ENCODE measurements at places on chromosomes 11 and 22.

DNA sequence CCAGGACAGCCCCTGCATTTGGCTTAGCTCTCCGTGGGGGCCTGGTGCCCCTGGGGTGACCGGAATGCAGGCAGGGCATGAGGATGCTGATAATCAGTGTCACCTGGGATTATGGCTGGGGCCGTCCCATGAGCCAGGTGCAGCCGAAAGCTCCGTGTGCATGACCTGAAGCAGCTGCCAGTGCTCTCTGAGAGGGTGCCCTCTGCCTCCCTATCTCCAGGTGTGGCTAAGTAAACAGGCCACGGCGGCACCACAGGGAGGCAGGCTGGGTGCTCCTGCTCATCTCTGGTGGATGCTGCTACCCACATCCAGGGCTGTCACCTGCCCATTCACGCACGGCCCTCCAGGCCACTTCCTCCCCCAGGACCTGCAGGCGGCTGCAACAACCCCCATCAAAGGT lies 29.8 kb downstream of the DUSP8 start:
- DNase-seq: no peak

DNA sequence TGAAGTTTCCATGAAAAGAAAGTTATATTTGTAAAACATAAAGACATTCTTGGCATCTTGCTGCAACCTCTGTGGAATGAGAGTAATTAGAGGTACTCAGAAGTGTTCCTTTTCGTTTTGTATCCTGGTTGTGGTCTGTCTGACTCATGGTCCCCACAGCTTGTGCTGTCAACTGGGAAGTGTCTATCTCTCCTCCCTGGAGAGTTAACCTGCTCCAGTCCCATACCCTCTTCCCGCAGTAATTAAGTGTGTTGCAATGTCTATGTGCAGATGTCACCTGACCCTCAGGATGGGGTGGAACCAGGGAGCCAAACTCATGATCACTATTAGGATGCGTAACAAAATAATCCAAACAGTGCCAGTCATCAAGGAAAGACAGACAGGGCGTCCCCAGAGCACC lies 23.0 kb upstream of the ZDHHC13 start:
- no peak for DNase-seq

DNA sequence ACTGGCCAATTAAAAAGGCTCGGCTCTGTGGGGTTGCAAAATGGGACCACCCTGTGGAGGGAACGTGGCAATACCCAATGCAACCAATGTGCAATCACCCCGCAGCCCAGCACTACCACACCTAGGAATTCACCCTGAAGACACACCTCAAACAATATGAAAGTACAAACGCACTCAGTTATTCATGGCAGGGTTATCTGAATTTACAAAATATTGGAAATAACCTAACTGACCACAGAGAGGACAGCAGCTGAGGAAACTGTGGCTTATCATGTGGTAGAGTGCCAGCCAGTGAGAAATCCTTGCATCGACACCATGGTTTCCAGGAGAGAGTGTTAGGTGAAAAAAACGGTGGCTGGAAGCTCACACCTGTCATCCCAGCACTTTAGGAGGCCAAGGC lies 18.7 kb downstream of the ALG12 start:
- DNase-seq: peak; percentile 42

GRCh38 chr22:31343235-31344191 lies 2.6 kb downstream of the PATZ1 start:
- no peak for DNase-seq

- DNase-seq: no peak
These were observed 342 bp downstream of the EFCAB6 start for GRCh38 chr22:43811777-43812148.

GRCh38 chr11:78787696-78788095 lies 213.0 kb upstream of the NARS2 start:
- no peak for DNase-seq
